Glomerular endothelial cell (primary cell): ENCODE measurements at places on chromosomes 3 and 15. TPM values are rescaled to one million over a fixed set of nuclear protein-coding genes. Genes with fewer than 3 reads are reported as not detected.

Gene HGD
- 1.1 TPM in 1 of 2 replicates, not detected in the other for total RNA-seq

Gene SSUH2
- total RNA-seq, result not detected in 2 replicates

Gene CIB2
- total RNA-seq, result 1.9 and 7.5 TPM in 2 replicates

Gene LRRC34
- 0.19 and 2.6 TPM in 2 replicates for total RNA-seq

Gene BFSP2
- total RNA-seq, result not detected in 2 replicates
